ENCODE measurements at places on chromosomes 6 and 20.

DNA sequence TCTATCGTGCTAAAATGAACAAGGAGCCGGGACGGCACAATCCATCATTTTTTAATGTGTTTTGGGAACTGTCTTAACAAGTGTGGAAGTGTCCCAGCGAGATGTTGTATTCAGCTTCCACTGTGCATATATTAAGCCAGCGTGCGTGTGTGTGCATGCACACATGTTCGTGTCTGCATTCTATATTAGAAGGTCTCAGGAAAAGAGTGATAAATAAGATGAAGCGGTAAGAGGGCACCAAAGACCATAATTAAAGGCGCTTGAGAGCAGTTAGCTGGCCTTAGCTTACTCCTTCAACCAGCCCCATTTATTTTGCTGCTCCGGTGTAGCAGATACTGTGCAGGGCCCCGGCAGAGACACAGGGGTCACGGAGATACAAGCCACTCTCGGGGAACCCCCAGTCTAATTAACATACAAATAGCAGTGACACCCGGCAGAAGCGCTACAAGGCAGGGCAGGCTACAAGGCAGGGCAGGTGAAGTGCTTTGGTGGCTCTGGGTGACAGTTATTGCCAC is 206.5 kb upstream of the RREB1 start:
- DNase-seq = no peak

GRCh38 chr6:17703256-17703694 is 3.5 kb downstream of the NUP153 start:
- DNase-seq = peak; percentile 77

DNA sequence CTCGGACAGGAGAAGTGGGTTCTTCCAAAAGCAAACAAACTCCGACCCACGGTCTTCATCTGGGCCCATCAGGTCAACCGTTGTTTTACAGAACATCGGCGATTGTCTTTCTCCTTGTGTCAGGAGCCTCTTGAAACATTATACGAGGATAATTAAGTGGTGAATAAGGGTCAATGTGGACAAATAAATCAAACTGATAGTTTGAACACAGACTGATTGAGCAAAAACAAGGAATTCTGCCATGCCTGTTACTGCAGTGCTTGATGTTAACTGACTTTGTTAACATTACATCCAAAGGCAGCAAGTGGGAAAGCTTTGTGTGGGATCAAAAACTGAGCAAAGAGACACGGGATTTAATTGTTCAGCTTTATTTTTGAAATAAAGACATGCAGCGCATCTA is 101.1 kb upstream of the IFNGR1 start:
- no peak for DNase-seq

DNA sequence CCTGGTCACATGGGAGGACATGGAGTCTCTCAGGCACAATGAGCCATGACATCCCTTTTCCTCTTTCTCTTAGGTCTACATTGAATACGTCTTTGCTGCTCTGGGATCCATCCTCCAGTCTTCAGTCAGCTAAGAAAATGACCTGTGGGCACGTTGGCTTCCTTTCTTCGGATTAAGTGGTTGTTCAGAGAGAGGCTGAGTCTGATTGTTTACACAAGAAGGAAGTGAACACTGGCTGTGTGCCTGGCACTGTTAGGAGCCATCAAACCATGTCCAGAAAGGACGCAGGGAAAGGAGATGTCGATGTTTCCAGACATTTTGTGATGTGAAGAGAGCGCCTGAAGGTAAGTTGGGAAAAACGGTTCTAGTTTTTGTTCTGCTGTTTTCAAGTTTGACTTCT is 309.9 kb upstream of the CDYL start:
- peak; percentile 80 for DNase-seq

DNA sequence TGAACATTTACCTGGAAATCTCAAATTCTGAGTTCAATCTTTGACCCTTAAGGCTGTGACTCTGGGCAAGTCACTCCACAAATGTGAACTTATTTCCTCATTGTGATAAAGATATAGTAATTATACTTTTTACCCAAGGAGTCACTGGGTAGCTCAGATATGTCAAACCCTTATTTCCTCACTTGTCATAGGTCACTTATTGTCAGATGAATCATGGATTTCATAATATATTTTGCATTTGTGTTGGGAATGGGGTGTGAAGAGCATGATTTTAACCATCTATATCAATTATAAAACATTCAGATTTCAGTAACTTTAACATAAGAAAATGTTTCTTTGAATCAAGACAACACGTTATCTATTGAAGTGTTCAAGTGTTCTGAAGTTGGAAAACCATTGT is 3.7 kb upstream of the CARMIL1 start:
- DNase-seq = no peak

DNA sequence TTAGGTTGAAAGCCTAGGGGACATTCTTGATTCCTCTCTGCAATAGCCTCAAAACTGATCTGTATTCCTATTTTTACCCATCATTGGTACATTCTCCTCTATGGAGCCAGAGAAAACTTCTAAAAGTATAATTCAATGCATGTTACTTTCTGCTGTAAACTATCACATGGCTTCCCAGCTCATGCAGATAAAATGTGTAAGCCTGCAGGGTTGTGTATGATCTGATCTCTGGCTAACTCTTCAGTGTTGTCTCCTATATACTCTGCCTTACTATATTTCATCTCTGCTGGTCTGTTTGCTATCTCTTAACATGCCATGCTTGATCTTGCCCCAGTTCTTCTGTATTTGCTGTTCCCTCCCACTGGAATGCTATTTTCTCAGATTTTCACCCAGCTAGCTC is 323.3 kb upstream of the RSPO3 start:
- no peak for DNase-seq

GRCh38 chr6:139474145-139475108 is 100.0 kb upstream of the CITED2 start:
- DNase-seq = peak; percentile 29

DNA sequence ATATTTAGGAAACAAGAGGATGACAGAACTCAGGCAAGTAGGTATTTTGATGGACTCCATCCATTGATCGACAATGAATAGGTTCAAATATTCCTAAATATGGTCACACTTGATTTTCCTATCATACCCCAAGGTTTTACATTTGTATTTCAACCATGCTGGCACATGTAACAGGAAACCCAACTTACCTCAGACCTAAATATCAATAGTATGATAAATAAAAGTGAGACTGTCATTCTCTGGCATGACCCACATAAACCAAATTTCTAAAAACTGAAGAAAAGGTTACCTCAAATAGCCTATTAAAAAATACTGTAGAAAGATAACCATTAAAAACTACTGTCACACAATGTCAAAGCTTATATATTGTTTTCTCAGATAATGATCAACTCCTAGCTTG is 97.3 kb downstream of the PRDM1 start:
- no peak for DNase-seq

DNA sequence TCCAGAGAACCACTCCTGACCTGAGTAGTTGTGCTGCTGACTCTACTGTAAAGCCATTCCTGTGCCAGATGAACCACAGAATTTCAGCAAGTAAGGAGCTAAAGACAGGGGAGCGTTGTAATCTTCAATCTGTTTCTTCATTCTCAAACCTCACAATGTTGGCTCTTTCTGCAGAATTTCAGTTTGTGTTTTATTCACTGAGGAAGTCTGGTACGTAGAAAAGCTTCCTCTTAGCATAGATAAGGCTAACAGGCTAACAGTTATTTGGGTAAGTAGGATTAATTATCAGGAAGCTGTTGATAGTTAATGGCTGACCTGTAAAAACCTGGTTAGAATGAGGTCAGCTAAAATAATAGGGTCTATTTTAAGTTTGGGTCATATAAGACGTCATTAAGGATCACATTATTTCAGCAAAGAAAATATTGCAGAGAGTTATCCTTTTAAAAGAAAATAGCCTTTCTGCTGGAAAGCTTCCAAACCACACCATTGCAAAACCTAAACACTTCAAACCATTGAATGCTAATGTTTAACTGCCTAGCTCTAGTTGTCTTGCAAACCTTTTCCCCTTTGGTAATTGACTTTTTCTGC is 14.1 kb upstream of the TENT5A start:
- DNase-seq = peak; percentile 93

DNA sequence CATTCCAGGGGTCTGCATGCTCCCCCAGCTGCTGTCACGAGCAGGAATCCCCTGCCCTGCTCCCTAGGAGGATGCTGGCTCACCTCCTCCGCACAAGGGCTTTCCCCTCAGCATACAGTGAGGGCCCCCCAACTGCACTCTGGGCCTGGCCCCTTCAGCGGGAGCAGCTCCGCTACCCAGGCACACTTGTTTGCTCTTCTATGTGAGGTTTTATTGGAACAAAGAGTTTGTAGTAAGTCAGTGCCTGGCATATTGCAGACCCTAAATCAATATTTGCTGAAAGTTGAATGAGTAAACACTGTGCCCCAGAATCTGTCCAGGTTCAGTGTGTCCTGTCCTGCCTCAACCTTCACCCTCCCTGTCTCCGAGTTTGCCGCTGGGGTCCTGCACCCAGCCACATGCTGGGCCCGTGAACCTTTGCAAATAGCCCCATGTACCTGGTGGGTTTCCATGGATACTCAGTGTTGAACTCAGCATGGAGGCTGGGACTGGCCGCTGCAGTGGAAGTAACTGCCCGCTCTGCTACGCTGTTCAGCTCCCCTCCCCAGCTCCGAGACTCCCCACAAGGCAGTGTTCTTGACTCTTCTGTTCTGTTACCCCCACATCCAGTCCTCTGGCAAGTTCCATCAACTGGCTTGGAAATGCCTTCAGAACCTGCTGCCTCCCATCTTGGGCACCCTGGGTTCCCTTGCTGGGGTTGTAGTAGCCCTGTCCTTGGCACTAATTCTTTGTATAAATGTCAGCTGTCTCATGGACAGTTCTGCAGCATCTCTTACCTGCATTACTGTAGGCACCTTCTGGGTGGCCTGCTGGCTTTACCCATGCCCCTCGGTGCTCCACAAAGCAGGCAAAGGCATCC is 15.7 kb downstream of the SLC22A1 start:
- no peak for DNase-seq

DNA sequence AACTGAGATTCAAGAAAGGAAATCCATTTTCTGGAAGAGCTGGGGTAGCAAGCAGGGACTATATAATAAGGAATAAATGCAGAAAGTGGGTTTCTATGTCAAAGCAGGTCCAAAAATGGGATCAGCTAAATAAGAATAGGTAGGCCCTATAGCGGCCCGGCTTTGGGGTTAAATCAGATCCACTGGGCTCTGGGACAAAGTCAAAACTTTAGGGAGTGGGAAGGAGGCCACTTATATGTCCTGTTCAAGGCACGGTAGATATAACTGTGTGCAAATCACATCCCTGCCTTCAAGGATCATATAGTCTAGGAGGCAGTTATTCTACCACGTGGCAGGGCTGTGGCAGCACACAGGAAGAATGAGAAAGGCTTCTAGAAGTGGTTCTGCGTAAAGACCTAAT is 191.4 kb upstream of the CDYL start:
- DNase-seq = no peak

DNA sequence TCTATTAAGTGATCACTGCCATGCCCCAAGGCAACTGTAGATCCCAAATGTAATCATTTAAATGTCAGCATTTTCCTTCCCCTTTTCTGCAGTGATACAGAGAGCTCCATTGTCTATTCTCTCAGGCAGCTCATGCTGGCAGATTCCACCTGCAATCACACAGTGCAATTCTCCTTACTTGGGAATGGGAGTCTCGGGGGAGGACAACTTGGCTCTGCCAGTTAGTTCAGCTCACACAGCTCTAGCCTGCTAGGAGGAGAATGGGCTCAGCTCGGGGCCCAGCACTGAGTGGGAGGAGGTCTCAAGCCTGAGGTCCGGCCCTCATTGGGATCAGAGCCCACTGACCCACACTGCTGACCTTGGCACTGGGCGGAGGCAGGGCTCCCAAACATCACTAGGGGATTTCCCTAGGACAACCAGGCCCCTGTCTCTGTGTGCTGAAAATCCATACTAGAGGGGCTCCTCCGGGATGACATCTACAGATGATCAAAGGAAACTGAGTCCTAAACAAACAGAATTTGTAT is 109.2 kb upstream of the ASF1A start:
- no peak for DNase-seq

DNA sequence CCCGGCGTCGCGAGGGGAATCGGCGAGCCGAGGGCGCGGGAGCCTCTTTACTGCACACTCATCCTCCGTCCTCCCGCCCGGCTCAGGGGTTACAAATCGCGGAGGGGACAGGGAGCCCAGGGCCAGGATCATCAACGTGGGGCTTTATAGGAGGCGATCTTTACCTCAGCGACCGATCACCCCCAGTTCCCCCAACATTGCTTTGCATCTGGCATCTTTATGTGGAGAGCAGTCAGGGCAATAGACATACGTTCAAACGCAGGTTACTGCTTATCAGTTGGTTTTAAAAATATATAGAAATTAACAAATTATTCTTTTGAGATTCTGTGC is 634 bp downstream of the HSF2 start:
- peak; percentile 14 for DNase-seq

- no peak for DNase-seq
Observed at GRCh38 chr6:134725590-134725989, 224.3 kb downstream of the ALDH8A1 start.

GRCh38 chr6:11279284-11279689 is 46.8 kb upstream of the NEDD9 start:
- no peak for DNase-seq

- DNase-seq = peak; percentile 87
Observed at GRCh38 chr20:25040438-25040831, 17.5 kb downstream of the ACSS1 start.

- no peak for DNase-seq
Observed at GRCh38 chr6:2970034-2970685, 1.2 kb downstream of the SERPINB6 start.

DNA sequence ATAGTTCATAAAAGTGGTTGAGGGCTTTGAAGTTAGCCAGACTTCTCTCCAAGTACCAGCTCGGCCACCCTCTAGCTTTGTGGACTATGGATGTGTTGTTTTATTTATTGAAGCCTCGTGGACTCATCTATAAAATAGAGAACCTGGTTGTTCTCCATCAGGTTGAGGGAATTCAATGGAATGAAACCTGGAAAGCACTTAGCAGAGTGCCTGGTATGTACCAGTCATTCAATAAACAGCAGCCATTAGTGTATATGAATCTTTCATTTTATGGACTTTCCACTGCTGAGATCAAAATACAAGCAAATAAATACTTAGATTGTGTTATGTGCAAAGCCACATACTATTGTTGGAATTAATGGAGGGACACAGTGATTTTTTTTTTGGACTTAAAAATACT is 206.8 kb downstream of the SOX4 start:
- DNase-seq = no peak

DNA sequence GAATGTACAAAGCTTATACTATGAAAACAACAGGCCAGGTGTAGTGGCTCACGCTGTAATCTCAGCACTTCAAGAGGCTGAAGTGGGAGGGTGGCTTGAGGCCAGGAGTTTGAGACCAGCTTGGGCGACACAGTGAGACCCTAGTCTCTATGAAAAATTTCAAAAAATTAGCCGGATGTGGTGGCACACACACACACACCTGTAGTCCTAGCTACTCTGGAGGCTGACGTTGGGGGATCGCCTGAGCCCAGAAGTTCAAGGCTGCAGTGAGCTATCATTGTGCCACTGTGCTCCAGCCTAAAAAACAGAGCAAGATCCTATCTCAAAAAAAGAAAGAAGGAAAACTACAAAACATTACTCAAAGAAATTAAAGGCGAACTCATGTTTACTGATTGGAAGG is 7.3 kb upstream of the ASF1A start:
- no peak for DNase-seq

DNA sequence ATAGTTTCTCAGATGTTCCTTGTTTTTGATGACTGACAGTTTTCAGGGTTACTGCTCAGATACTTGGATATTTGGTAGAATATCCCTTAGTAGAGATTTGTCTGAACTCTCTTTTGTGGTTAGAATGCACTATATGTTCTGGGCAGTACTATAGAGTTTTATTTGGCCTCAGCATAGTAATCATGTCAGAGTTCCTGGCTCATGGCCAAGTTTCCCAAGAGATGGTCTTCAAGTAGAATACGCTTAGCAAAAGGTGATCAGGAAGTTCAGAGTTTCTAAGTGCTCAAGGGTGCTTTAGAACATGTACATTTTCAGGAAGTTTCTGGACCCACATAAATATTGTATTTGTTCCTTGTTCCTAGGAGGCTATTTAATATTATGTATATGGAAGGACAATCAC is 1209.7 kb upstream of the GJE1 start:
- DNase-seq = peak; percentile 24
